ENCODE measurements at places on chromosomes 7 and 10. TPM values are rescaled to one million over a fixed set of nuclear protein-coding genes. Genes with fewer than 3 reads are reported as not detected.
A peak's percentile ranks its signal among the peaks of the same experiment; 100 is the strongest.

Gene MMP21
- 0.94 TPM for polyA plus RNA-seq

Gene NEUROD6
- not detected for polyA plus RNA-seq

Gene PSD
- 7.4 TPM for polyA plus RNA-seq

Gene FZD1
- 54.4 TPM for polyA plus RNA-seq

GRCh38 chr7:169276-170172 is 22.8 kb upstream of the FAM20C start:
- DNase-seq: no peak

GRCh38 chr7:43465581-43466554 is 117.0 kb upstream of the STK17A start:
- no peak for DNase-seq

DNA sequence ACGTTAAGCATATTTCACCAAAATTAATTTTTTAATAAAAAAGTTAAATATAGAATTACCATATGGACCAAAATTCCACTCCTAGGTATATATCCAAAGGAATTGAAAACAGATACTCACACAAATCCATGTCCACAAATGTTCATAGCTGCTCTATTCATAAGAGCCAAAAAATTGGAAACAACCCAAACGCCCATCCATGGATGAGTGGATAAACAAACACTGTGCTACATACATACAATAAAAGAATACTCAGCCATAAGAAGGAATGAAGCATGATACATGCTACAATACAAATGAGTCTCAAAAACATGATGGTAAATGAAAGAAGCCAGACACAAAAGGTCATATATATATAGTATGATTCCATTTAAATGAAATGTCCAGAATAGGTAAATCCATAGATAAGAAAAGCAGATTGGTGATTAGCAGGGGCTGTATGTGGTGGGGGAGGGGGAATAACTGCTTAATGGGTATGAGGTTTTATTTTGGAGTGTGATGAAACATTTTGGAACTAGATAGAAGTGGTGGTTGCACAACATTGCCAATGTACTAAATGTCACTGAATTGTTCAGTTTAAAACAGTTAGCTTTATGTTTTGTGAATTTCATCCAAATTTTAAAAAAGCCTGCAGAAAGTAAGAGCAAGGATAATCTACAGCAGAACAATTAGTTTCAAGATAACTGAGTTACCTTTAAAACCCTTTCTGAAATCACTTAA is 101.2 kb upstream of the EFCAB10 start:
- DNase-seq: peak; percentile 67

DNA sequence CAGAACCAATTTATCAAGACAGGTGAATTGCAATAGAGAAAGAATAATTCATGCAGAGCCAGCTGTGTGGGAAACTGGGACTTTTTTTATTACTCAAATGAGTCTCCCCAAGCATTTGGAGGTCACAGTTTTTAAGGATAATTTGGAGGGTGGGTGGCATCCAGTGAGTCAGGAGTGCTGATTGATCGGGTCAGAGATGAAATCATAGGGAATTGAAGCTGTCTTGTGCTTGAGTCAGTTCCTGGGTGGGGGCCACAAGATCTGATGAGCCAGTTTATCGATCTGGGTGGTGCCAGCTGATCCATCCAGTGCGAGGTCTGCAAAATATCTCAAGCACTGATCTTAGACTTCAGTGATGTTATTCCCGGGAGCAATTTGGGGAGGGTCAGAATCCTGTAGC is 9.9 kb upstream of the MYO1G start:
- no peak for DNase-seq

- no peak for DNase-seq
Observed at GRCh38 chr10:122286867-122287266, 15.8 kb downstream of the BTBD16 start.

- DNase-seq: peak; percentile 51
Observed at GRCh38 chr7:2663121-2663886, 24.7 kb upstream of the AMZ1 start.

GRCh38 chr7:147415991-147416390 is 1174.6 kb upstream of the C7orf33 start:
- DNase-seq: no peak

GRCh38 chr7:23468526-23469149 is 1.7 kb downstream of the IGF2BP3 start:
- peak; percentile 52 for DNase-seq

Measured in right lung (tissue), 10 donors.